Effector memory CD8-positive, alpha-beta T cell (primary cell): ENCODE measurements at places on chromosomes 7 and 10.

DNA sequence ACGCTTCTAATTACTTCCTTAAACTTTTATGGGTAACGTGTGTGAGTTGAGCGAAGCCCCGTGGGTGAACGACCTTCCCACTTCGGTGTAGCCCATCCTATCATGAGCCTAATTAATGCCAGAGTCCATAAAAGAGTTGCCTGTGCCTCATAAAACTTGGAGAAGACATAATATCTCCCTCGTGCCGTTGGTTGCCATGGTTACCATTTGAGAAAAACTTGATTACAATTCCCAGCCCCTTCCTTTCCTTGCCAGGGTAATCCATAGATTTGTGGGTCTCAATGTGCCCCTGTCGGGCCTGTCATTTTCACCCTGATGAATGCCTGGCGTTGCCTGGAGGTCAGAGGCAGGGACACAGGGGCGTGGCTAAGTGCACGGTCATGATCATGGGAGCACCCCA, 127.1 kb downstream of the GLRX3 start:
- no peak for DNase-seq

GRCh38 chr10:53153831-53154230, 381.2 kb upstream of the MBL2 start:
- no peak for DNase-seq

DNA sequence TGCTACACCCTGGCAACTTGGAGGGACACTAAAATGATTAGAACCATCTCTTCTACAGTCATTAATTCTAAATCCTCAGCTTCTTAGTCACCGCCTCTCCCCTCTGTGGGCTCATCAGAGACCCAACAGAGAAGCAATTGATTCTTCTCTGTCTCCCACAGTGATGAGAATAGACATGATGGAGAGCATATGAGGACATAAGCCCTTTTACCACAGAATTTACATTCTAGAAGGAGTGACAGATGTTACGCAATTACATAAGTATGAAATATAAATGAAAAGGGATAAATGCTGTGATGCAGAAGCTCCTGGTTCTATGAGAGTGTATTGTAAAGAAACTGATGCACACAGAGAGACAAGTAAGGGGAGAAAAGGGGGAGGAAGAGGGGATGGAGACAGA, 18.1 kb upstream of the ABCB5 start:
- DNase-seq: no peak

DNA sequence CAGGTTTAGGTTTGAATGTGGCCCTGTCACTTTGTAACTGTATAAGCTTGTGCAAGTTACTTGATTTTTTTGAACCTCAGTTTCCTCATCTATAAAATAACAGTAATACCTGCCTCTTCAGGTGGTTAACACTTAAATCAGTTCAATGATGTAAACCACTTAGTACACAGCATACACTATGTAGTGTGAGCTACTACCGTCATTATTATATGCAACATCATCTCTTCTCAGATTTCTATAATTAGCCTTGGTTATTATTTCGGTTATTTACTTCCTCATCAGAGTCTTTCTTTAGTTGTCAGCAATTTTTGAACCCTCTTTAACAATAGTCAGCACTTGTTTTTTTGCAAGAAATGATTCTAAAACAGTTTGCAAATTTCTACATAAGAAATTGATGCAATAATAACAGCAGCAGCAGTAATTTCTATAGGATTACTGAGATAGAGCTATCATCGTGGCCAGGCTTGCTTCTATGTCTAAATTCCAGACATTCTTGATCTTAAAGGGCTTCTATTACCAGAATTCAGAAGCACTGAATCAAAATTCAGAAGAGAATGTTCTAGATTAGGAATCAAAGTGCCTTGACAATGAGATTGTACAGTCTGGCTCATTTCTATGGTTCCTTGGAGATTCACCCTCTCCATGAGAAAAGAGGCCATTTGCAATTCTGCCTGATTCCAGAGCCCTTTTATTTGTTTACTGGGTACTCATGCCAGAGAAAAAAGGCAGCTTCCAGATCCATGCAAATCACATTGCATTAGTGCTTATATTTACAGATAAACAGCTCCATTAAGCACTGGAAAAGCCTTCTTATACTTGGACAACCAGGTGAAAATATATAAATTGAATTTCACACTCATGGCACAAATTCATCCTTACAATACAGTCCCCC, 25.0 kb upstream of the WDR11 start:
- DNase-seq: no peak

- DNase-seq: no peak
Measured at GRCh38 chr10:33681595-33681994, 347.1 kb upstream of the NRP1 start.

DNA sequence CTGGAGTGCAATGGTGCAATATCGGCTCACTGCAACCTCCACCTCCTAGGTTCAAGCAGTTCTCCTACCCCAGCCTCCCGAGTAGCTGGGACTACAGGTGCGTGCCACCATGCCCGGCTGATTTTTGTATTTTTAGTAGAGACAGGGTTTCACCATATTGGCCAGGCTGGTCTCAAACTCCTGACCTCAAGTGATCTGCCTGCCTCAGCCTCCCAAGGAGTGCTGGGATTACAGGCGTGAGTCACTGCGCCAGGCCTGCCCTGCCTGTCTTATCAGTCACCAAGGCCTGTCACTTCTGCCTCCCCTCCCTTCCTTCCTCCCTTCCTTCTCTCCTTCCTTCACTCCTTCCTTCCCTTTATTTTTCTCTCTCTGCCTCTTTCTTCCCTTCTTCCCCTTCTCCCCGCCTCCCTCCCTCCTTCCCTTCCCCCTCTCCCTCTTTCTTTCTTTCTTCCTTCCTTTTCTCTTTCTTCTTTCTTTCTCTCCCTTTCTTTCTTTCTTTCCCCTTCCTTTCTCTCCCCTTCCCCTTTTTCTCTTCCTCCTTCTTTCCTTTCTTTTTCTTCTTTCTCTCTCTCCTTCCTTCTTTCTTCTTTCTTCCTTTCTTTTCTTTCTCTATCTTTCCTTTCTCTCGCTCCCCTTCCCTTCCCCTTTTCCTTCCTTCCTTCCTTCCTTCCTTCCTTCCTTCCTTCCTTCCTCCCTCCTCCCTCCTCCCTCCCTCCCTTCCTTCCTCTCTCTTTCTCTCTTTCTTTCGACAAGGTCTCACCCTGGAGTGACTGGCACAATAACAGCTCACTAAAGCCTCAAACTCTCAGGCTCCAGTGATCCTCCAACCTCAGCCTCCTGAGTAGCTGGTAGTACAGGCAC, 3.1 kb upstream of the ST7 start:
- DNase-seq: no peak

GRCh38 chr7:29416276-29416937, 147.2 kb upstream of the PRR15 start:
- DNase-seq: no peak

DNA sequence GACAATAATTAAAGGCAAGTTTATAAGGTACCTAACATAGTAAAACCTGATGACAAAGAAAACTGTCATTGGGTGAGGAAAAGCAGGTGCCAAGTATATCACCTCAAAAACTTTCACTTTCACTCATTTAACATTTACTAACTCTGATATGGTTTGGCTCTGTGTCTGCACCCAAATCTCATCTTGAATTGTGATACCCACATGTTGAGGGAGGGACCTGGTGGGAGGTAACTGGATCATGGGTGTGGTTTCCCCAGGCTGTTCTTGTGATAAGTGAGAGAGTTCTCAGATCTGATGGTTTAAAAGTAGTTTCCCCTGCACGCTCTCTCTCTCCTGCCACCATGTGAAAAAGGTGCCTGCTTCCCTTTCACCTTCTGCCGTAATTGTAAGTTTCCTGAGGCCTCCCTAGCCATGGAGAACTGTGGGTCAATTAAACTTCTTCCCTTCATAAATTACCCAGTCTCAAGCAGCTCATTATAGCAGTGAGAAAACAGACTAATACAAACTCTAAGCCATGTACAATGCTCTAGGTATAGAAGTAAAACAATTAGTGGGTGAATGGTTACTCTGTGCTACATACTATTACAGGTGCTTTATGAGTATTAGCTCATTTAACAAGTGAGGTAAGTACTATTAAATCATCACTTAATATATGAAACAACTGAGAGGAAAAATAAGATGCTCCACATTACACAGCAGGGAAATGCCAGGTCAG, 199.0 kb downstream of the CHCHD3 start:
- DNase-seq: peak; percentile 3

- no peak for DNase-seq
Measured at GRCh38 chr7:18570890-18571478, 75.4 kb downstream of the HDAC9 start.

GRCh38 chr10:124090601-124091209, 2.7 kb downstream of the CHST15 start:
- DNase-seq: no peak

- no peak for DNase-seq
Measured at GRCh38 chr7:40757109-40757508, 622.3 kb downstream of the SUGCT start.

- no peak for DNase-seq
Measured at GRCh38 chr10:128084364-128084763, 41.9 kb downstream of the MKI67 start.

GRCh38 chr10:23694921-23695824, 256.3 kb downstream of the OTUD1 start:
- no peak for DNase-seq

GRCh38 chr7:12158334-12159060, 52.6 kb upstream of the TMEM106B start:
- no peak for DNase-seq

DNA sequence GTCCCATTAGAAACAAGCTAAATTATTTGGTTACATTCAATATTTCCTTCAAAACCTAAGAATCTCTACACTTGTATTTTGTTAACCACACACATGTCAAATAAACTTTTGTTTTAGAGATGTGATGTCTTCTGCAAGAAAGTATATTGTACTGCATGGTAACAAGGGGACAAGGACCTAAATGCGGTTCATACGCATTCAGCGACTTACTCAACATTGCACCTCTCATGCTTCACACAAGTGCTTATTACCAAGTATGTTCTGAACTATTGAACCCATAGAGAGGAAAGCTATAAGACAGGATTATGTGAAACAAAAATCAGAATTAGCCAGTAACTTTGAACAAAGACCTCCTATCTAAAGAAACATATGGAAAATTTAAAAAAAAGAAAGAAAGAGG, 68.3 kb downstream of the CREB5 start:
- no peak for DNase-seq

DNA sequence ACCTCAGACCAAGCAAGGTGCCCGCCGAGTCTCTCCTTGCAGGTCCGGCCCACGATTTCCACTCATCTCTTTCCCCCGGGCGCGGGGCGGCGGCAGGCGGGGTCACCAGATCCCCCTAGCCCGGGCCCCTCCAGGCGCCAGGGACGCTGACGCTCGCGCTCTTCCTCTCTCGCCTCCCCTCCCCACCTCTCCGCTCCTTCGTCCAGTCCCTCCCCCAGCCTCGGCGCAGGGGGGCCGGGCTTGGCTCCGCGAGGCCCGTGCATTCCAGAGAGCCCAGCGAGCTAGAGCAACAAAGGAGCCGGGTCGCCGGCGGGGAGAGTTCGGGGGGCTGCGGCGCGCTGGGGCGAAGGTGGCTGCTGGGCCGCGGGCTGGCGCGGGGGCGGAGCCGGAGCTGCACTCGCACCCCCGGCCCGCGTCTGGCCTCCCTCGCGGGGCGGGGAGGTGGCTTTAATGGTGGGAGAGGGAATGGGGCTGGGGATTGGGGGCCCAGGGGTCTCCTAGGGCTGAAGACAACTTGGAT, at the start of gene SMO:
SMO (plus strand) TSS at position 262 of the 520 bp plus-strand sequence. CDS start 519 bp downstream, outside the sequence.
- no peak for DNase-seq

- DNase-seq: no peak
Measured at GRCh38 chr7:88401009-88401623, 94.4 kb upstream of the STEAP4 start.

DNA sequence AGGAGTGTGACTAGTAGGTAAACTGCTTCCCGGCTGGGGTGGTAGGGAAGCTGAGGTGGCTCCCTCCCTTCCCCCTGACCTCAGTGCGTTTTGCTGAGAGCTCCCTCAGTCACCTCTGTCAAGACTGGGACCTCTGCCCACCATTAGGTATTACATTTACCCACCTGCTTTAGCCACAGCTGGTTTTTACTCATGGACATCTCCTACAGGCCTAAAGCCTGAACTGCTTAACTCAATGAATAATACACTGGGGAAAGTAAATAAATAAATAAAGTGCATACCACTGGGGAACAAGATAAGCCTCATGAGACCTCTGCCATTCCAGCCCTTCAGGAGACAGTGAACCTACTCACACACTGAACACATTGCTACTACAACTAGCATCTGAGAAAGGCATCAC, 38.9 kb upstream of the CDK13 start:
- no peak for DNase-seq

- no peak for DNase-seq
Measured at GRCh38 chr10:3911713-3912442, 126.9 kb upstream of the KLF6 start.

- no peak for DNase-seq
Measured at GRCh38 chr7:96832092-96832662, 122.5 kb upstream of the SEM1 start.

DNA sequence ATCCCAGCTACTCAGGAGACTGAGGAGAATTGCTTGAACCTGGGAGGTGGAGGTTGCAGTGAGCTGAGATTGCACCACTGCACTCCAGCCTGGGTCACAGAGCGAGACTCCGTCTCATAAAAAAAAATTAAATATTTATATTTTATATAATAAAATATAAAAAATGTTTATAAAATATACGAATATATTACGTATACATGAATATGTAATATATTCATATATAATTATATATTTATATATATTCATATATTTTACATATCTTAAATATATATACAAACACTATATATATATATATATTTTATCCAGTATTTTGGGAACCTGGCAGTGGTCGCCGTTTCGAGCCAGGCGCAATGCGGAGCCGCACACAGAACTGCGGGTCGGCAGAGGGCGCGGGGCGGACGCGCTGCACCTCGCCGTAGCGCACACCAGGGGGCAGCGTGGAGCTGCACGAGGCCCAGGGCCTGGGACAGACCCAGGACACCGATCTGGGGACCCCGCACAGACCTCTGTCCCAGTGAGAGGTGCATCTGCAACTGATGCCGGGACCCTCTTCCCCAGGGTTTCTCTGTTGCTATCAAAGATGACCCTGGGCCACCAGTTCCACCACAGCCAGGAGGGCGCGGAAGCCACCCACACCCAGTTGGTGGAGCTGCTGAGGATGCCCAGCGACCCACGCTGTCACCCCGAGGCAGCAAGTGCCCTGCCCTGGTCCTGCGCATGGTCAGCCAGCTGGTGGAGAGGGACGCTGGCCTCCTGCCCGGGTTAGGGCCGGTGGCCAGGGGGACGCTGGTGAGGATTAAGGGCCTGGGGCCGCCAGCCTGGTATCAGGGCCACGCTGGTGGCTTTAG, 22.7 kb downstream of the AP5Z1 start:
- DNase-seq: peak; percentile 64

DNA sequence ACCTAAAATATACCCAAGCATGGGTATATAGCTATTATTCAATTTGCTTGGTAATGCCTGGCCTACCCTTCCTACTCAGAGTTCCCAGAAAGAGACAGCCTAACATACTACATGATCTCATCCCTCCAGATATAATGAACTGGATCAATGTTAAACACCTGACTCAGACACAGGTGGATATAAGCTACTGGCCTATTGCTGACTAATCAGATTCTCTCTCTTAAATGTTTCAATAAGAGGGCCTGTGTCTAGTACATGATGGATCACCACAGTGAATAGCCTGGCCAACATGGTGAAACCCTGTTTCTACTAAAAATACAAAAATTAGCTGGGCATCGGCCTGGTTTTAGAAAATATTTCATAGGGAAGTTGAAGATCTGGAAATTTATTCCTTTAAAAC, 54.1 kb downstream of the COPG2 start:
- DNase-seq: no peak
